ENCODE measurements at places on chromosomes 5 and 9. TPM values are rescaled to one million over a fixed set of nuclear protein-coding genes. Genes with fewer than 3 reads are reported as not detected.

The LRRC19 gene
- total RNA-seq: 0.21 TPM

DNA sequence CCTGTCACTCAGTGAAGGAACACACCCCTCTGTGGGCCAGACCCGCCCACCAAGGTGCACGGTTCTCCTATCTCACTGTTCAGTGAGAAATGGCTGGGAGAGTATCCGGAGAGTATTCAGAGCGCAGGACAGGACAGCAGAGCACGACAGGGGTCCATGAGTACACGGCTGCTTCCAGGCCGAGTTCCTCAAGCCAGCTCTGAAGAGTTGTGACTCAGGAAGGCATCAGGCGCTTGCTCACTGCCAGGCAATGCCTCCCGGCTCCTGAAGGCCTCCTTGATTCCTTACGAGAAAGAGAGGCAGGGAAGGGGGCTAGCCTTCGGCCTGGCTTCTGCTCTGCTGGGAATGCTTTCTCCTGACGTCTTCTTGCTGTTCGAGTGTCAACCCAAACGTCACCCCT is 132.1 kb upstream of the PPP1R26 start:
- H3K4me1 ChIP-seq: no peaks in the 10 kb centered on the region
- DNase-seq: no peak

The KIF4B gene
- total RNA-seq: not detected

The FOXD4 gene
- 1.7 TPM for total RNA-seq

The GABRA1 gene
- not detected for total RNA-seq

The FRRS1L gene
- not detected for total RNA-seq

DNA sequence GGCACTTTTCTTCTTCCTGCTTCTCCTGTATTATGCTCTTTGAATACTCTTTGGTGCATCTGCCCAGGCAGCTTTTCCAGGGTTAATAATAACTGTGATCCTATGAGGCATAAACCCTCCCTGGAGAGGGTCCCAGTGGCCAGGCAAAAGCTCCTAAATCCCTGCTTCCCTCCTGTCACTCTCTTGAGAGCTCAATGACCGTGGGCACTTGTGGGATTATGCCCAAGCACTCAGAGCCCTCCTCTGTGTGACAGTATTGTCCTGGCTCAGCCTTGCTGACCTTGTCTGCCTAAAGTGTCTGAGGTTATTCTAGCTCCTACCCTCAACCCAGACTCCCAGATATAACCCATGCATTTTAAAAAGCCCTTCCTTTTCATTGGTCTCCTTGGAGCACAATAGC is 51.9 kb downstream of the GALNT10 start:
- no peaks in the 10 kb centered on the region for H3K36me3 ChIP-seq
- H3K27me3 ChIP-seq: no peaks in the 10 kb centered on the region
- no peak overlapping the region for H3K4me3 ChIP-seq
- H3K4me1 ChIP-seq: peaks cover 8% of the 10 kb centered on the region
- H3K27ac ChIP-seq: no peak overlapping the region

DNA sequence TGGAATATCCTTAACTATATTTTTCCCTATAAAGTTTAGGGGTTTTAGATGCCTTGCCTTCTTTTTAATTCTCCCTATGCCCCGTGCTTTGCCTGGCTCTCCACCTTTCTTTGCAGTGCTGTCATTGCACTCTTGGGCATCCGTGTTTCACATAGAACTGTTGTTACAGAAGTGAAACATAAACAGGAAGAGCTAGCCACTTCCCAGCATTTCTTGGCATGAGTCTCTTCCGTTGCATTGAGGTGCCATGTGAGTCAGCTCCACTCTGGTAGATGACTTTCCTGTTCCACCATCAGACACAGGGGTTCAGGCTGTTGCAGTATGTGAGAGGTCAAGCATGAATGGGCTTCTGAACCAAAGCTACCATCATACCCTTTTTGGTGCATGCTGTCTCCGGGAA is 73.4 kb downstream of the ANGPTL2 start:
- peaks cover 15% of the 10 kb centered on the region for H3K4me1 ChIP-seq
- H3K36me3 ChIP-seq: no peaks in the 10 kb centered on the region
- peak; percentile 33 for DNase-seq
- H3K27ac ChIP-seq: peak overlapping the region; percentile 15
- no peaks in the 10 kb centered on the region for H3K27me3 ChIP-seq

DNA sequence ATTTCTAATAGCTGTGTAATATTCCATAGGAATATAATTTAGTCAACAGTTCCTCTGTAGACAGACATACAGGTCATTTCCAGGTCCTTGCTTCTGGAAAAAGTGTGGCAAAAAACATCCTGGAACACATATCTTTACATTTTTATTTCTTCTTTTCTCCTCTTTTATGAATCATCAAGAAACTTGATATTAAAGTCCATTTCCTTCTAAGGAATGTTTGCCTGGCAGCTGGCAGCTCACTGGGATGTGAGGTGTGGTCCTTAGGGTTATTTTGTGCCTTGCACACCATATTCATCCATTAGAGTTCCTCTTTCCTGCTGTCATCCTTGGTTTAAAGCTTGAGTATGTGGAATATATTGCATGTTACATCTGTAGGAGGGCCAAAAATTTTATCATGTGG is 122.0 kb downstream of the GALNT10 start:
- peaks cover 35% of the 10 kb centered on the region for H3K4me1 ChIP-seq
- no peaks in the 10 kb centered on the region for H3K36me3 ChIP-seq
- no peak overlapping the region for H3K27ac ChIP-seq
- DNase-seq: no peak
- H3K27me3 ChIP-seq: no peaks in the 10 kb centered on the region

- H3K36me3 ChIP-seq: no peaks in the 10 kb centered on the region
- H3K27ac ChIP-seq: no peak overlapping the region
- no peaks in the 10 kb centered on the region for H3K27me3 ChIP-seq
- H3K4me3 ChIP-seq: no peak overlapping the region
These were observed 120.4 kb downstream of the C9orf152 start for GRCh38 chr9:110087605-110088004.
